ENCODE measurements at places on chromosomes 2 and 18.

DNA sequence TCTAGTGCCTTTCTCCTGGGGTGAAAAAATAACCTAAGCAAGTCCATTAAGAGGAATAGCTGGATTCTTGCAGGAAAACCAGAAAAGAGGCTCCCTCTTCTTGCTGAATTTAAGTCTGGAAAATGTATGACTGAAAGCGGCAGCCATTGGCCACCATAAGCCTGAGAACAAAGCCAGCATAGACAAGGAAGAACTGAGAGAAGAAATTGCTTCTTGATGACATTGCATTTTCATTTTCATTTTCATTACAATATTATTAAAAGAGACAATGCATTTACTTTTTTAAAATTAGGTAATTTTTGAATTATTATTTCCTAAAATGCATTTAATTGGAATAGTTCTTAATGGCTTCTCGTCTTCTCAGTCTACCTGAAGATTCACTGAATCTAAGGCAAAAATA lies 1157.5 kb upstream of the ZEB2 start:
- no peak for DNase-seq

- DNase-seq, result no peak
These were observed 6.9 kb downstream of the TWIST2 start for GRCh38 chr2:238854699-238855229.

- no peak for DNase-seq
These were observed 16.7 kb downstream of the IL1F10 start for GRCh38 chr2:113084249-113085000.

GRCh38 chr18:36471393-36471792 lies 173.9 kb downstream of the FHOD3 start:
- no peak for DNase-seq

GRCh38 chr18:35736696-35737095 lies 155.2 kb downstream of the GALNT1 start:
- DNase-seq, result no peak

DNA sequence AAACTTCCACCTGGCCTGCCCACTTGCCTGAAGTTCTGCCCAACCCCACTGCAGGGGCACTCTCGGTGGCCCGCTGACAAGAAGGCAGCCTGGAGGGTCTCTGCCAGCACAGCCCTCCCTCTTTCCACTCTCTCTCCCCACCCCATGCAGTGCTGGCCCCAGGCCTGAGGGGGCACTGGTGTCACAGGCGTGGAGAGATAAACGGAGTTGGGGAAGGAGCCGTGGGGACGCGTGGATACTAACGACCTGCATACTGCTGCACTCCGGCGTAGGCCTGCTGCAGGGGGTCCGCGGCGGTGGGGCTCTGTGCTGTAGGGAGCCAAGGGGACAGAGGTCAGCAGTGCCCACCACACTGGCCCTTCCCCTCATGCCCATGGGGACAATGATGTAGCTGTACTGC lies 299.3 kb downstream of the CELF4 start:
- no peak for DNase-seq

DNA sequence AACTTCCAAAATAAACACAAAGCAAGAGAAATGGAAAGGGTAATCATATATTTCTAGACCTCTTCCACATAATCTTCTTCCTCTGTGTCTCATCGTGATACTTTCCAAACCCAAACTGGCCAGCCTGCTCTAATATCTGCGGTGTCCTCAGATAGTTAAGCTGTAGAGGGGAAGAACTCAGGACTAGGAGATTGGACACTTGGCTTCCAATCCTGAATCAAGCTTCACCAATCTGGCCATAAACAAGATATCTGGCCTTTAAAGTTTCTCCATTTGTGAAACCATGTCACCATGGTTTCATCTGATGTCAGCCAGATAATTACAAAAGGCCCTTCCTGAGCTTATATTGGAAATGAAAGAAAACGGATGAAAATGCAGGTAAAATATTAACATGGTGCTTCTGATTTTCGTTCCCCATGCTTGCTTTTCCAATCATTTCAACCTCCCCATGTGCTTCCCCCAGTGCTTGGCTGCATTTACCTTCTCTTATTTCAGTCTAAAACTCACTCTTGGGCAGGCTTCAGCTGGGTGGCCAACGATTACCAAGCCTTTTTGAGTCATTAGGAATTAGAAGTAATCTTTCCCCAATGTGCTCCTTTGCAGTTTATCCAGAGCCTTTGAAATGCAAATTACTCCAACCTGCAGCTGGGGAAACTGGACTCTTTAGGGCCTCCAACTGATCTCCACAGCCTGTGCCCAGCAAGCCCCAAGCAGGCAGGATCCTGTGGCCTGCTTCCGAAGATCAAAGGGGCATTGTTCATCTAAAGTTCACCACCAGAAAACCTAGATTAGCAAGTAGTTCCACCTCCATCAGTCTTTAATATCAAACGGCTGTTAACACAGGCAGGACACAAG lies 44.5 kb upstream of the MYCN start:
- no peak for DNase-seq

DNA sequence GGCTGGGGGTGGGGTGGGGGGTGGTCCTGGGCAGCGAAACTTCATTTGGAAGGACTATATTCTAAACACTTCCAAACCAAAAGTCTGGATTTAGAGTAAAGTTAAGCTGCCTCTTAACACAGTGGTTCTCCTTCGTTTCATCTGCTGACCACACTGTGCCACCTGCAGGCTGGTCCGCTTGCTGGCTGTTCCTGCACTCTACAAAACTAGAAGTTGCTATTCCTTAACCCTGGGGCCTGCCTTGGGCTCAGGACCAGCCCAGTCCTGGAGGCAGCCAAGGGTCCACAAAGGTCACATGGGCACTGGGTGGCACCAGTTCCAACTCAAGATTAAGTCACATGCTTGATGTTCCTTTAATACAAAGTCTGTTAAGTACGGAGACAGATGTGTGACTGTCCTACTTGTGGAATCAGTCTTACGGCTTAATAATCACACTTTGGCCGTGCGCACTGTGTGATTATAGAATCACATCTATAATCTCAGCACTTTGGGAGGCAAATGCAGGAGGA lies 195.4 kb downstream of the FAM210A start:
- DNase-seq, result no peak

GRCh38 chr2:208415255-208415654 lies 8.7 kb downstream of the PTH2R start:
- DNase-seq, result no peak

- DNase-seq, result no peak
These were observed 107.3 kb upstream of the FZD5 start for GRCh38 chr2:207876842-207877535.

GRCh38 chr18:68543344-68543743 lies 171.6 kb downstream of the TMX3 start:
- no peak for DNase-seq

Measured in AG04450 (cell line).